ENCODE measurements at places on chromosomes 1 and 21.
A peak's percentile ranks its signal among the peaks of the same experiment; 100 is the strongest.

- no peak for DNase-seq
Measured at GRCh38 chr1:106897976-106898375, 158.5 kb upstream of the PRMT6 start.

DNA sequence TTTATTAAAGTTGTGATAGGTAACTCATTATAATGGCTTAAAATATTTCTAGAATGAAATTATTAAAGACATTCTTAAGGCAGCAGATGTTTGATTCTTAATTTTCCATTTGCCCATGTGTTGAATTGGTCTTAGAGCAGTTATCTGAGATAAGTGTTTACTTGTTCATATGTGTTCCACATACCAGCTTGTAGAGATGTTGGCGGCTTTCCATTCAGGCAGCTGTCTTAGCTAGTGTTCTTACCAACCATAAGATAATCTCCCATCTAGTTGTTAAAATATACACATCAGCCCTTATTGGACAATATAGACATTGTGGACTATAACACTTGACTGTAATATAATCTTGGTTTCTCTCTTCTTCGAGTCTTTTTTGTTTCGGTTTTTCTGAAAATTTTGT lies 1372.9 kb upstream of the ADGRL2 start:
- no peak for DNase-seq

GRCh38 chr1:22471610-22472009 lies 20.0 kb downstream of the ZBTB40 start:
- DNase-seq, result no peak

DNA sequence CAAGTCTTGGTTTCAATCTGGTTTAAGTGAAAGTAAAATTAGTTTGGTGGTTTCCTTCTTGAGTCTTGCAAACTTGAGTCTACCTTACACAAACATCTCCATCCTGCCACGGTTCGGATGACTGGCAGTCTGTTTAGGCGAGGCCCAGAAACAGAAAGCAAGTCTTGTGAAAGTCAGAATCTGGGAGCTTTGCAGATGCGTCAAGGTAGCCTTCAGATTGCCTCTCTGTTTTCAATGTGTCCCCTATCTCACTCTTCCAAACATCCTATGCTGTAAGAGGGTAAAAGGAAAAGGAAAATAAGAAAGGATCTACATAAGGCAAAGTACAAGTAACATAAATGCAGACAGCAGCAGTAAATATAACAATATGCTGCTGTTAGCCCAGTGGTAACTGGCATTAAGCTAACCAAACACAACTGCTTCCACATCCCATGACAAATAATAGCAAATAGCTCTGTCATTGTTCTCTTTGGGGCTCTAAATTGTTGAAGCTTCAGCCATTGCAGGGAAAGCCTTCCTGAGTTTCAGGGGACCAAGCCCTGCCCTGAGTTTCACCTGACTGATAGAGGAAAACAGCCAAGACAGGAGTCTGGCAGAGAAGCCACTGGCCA lies 26.2 kb upstream of the C1orf105 start:
- no peak for DNase-seq

GRCh38 chr1:17014671-17015567 lies 3.2 kb upstream of the ATP13A2 start:
- no peak for DNase-seq

GRCh38 chr21:17660452-17660851 lies 47.8 kb upstream of the BTG3 start:
- no peak for DNase-seq

GRCh38 chr1:236997361-236997760 lies 6.9 kb downstream of the MT1HL1 start:
- DNase-seq, result no peak

DNA sequence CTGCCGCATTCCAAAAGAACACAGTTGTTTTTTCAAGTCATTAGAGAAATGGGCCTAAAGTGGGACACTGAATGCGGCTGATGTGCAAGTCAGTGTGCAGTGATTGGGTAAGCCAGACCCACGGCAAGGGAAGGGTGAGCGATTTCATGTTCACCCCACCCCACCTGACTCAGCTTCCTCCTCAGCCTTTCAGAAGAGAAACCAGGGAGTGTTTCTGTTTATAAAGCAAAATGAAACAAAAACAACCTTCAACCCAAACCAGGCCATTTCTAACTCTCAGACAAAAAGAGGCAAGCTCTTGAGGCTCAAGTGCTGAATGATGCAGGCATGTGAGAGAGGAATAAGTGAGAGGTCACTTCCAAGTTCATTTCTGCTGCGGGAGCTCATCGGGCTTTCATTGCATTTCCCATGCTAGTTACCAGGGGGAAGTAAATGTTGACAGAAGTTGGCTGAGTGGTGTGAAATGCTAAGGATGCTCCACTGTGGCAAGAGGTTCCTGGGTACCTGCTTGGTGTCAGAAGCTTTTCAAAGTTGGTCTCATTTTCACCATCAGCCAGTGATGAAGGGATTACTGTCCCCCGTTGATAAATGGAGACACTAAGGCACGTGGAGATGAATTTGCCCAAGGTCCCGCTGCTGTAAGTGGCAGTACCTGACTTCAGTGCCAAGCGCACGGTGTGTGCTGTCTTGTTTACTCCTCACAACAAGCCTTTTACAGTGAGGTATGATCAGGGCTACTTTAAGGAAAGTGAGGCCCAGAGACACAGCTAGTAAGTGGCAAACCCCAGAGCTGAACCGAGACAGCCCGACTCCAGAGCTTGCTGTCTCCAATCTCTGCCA lies 29.1 kb downstream of the STPG1 start:
- no peak for DNase-seq

GRCh38 chr1:209884665-209885117 lies 53.3 kb upstream of the SYT14 start:
- peak; percentile 47 for DNase-seq

DNA sequence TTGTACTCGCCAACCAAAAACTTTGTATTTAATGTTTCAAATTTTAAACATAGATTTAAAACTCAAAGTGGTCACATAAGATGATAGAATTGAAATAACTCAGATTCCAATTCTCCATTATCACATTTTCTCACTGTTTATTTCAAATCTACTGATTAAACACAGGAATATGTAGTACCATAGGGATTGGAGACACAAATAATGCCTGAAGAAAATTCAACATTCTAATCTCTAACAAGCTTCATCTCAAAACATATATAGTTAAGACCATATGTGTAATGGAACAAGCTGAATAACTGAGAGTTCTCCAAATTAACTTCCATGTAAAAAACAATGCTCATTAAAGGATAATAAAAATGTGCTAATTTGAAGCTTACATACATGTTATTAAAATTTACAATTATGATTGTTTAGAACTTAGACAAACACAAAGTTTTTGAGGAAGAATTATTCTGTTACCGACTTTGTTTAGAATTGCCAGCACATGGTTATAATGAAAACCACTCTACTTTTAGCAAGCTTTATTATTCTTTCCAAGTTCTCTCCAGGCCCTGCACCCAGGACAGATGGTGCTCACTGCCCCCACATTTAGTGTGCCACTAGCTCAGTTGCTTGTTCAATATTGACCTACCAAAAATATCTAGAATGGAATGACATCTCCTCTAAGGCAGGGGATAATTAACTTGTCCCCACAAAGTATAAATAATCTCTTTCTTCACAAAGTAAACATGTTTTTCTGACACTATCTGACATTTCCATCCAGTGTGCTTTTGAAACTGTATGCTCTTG lies 467.2 kb downstream of the TTLL7 start:
- no peak for DNase-seq

Measured in HT-29 (cell line).